ENCODE measurements at places on chromosomes 2 and 18.

- DNase-seq: peak; percentile 17
Measured at GRCh38 chr18:73790587-73790986, 357.0 kb downstream of the FBXO15 start.

DNA sequence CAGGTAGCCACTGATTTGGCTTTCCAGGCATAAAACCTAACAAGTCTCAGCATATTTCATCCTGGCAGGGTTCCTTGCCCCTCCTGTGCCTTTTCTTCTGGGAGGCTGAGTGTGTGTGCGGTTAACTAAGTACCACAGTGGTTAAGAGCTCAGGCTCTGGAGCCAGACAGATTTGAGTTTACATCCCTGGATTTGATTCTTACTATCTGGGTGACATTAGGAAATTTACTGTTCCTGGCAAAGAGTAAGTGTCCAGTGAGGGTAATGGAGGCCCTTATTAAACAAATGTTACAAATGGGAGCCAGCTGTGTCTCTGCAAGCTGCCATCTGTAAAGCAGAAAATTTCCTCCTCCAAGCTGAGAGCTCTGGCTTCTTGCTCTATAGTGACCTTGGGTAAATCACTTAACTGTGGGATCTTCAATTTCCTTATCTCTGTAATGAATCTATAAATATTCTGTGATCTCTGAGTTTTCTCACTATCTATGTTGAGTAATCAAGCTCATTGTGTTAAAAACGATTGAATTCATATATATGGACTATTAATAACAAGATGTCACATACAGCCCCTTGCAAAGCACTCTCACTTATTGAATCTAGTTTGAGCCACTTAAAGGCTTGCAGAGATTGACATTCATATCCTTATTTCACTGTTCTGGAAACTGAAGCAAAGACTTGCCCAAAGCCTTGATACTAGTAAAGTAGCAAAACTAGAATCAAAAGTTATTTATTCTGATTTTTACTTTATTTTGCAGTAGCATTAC, 6.5 kb upstream of the COBLL1 start:
- DNase-seq: peak; percentile 16

DNA sequence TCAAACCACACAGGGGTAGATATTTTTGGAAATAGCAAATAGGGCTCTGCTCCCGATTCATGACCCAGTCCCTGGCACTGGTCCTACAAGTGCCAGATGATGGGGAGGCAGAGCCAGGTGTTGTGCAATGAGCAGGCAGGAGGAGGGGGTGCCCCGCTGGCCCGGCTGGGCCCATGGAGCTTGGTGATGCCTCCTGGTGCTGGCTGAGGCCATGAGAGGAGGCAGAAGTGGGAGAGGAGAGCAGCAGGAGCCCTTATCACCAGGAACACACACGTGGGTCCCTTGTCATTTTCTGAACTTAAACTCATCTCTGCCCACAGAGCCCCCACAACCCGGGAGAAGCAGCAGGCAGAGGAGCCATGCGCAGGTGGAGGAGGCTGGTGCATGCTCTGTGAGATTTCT, 90.5 kb upstream of the MAPK4 start:
- no peak for DNase-seq

DNA sequence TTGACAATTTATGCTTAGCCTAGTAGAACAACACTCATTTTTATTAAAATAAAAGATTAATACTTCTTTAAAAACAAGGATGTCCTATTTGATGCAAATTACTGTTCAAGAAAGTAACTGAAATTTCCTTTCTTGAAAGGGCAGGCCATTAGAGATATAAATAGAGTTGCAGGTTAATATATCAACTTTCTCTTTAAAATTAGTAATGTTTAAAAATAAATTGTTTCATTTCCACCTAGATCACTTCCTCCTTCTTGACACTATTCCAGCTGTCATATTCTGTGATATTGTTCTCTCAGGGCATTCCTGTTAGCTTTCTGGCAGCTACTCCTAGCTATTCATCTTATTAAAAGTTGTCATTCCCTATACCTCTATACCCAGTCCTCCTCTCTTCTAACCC, 357.9 kb upstream of the NRP2 start:
- no peak for DNase-seq

DNA sequence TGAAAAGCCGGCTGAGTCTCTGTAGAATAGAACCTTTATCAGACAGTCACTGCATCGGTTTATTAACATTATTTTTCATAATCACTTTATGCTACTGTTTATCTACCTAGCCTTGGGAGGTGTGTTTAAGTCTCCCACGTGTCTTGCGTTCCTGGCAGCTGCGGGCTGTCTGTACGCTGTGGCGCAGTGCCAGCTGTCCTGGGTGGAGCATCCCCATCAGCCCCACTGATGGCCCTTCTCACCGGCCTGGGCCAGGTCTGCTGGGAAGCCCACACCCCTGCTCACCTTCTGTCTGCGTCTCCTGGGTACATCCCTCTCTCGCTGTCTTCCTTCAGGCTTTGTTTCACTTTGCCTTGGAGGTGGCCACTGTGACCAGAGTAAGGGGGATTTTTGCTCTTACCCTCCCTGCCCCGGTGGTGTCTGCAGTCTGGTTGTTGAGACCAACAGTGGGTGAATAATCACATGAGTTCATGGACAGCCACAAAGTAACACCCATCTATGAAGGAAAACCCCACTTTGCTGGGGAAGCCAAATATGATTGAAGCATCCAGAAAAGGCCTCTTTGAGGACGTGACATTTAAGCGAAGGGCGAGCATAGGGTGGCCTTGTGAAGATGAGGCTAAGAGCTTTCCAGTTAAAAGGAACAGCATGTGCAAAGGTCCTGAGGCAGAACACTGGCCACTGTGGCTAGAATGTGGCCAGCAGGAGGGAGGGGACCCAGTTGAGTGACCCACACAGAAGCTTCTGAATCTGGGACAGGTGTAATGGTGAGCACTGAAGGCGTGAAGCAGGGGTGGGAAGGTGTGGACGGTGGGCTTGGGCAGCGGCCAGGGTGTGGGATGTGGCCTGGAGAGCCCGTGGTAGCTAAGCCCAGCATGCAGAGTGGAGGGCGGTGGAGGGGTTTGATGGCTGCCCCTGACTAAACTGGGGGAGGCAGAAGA, 41.7 kb downstream of the RAMP1 start:
- no peak for DNase-seq

DNA sequence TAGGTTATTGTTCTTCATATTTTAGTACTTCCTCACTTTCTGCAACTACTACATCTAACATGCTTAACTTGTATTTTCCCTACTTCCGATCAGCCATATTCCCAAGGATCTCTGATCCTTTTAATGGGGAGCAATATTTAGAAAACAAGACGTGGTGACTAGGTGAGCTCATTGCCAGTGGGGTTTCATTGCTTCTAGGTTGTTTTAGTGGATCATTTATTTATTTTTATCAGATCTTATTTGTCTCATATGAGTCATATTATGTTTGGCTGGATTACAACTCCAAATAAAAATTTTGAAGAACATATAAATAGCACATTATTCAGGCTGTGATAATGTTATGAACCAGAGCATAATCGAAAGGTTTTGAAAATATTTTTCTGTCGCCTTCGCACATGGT, 480.9 kb upstream of the TMEFF2 start:
- no peak for DNase-seq

DNA sequence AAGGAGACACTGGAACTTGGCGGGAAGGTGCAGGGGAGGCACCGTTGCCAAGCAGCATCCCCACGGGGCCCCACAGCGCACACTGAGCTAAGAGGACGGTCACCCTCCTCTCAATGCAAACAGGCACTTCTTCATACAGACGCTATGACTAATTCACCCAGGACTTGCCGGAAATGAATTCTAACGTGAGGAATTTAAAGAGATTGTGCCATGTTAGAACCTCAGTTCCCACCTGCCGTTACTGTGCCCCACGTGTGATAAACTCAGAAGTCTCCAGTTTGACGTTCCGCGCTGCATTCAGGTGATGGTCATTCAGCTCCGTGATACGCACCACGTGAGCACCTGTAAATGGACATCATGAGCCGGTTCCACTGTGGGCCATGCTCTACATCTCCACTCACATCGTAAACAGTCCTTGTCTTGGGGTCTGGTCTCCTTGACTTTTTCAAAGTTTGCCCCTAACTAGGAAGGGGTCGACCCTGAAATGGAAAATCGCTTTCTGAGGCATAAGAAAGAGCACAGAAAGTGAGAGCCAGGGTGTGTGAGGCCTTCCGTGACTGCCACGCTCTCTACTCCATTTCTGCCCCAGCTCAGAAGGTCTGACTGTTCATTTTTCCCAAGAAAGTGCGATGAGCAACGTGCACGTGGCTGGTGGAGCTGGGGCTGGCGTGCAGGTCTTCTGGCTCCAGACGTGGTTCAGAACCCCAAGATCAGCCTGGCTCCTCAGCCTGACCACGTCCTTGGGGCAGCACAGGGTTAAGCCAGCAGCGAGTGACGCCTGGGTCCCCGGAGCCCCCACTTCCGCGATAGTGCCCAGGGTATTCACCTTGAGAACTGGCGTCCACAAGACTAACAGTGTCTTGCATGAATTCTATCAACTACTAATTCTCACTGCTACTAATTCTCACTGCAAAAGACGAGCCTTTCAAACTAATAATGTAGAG, 35.1 kb downstream of the TMEM18 start:
- DNase-seq: peak; percentile 25

DNA sequence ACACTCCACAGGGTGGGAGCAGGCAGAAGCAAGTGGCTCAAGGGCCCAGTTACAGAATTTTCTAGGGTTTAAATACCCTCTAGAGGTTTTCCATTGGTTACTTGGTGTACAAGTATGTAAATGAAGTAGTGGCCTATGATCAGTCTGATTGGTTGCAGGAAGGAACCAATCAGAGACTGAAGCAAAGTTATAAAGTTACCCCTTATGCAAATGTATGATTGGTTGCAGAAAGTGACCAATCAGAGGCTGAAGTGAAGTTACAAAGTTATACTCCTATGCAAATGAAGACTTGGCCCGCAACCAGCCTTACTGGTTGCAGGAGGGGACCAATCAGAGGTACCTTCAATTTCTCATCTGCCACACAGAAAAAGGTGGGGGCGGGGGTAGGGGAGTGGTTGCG, 154.6 kb downstream of the INO80D start:
- DNase-seq: no peak

DNA sequence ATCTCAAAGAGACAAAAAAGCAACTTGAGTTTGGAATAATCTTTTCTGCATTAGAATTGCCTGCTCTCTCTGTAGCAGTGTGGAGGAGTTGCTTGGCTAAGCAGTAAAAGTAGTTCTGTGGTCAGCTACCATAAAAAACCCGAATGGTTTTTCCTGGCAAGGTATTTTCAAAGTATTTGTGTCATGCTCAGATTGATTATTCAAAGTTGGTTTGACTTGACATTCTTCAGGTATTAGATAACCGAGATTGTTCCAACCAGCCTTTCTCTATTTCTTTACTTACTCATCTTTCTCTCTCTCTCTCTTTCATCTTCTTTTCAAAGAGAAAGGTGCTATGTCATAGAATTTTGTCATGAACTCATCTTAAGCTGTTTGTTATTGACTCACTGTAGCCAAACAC, 404.9 kb downstream of the CPS1 start:
- DNase-seq: no peak

GRCh38 chr2:71503837-71504236, 50.5 kb downstream of the DYSF start:
- DNase-seq: no peak

DNA sequence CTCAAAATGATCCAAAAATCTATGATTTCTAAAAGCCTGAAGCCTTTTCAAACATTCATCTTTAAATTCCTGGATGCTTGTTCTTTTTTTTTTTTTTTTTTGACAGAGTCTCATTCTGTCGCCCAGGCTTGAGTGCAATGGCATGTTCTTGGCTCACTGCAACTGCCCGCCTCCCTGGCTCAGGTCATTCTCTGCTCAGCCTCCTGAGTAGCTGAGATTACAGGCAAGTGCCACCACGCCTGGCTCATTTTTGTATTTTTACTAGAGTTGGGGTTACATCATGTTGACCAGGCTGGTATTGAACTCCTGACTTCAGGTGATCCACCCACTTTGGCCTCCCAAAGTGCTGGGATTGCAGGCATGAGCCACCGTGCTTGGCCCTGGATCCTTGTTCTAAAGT, 649.5 kb downstream of the XIRP2 start:
- no peak for DNase-seq

GRCh38 chr2:127358044-127358443, 29.7 kb downstream of the MAP3K2 start:
- no peak for DNase-seq

GRCh38 chr18:78721981-78722380, 257.6 kb upstream of the SALL3 start:
- no peak for DNase-seq

Measured in RWPE1 (cell line).